Activated B cell treated with CpG ODN at 0.5 μM for 24 hours (primary cell): ENCODE measurements at places on chromosomes 4 and X. TPM values are rescaled to one million over a fixed set of nuclear protein-coding genes. Genes with fewer than 3 reads are reported as not detected.

CENPVL3 gene
- total RNA-seq: not detected in 2 replicates

STAP1 gene
- total RNA-seq: 46.4 and 50.3 TPM in 2 replicates

DUSP21 gene
- not detected in 2 replicates for total RNA-seq

ARHGAP10 gene
- total RNA-seq: 0.42 and 0.60 TPM in 2 replicates

GRCh38 chr4:117134386-117134785 lies 49.0 kb upstream of the TRAM1L1 start:
- H3K27ac ChIP-seq: no peak overlapping the region
- no peaks in the 10 kb centered on the region for H3K27me3 ChIP-seq
- H3K4me3 ChIP-seq: no peak overlapping the region
- H3K36me3 ChIP-seq: no peaks in the 10 kb centered on the region
- DNase-seq: no peak

- no peak overlapping the region for H3K27ac ChIP-seq
- H3K4me3 ChIP-seq: no peak overlapping the region
- no peaks in the 10 kb centered on the region for H3K27me3 ChIP-seq
- no peaks in the 10 kb centered on the region for H3K36me3 ChIP-seq
These were observed 97.6 kb upstream of the C1GALT1C1 start for GRCh38 chrX:120727452-120727851.

GRCh38 chrX:136480383-136480782 lies 7.4 kb upstream of the BRS3 start:
- H3K36me3 ChIP-seq: no peaks in the 10 kb centered on the region
- DNase-seq: no peak
- no peaks in the 10 kb centered on the region for H3K4me1 ChIP-seq
- H3K27me3 ChIP-seq: peaks cover 8% of the 10 kb centered on the region

DNA sequence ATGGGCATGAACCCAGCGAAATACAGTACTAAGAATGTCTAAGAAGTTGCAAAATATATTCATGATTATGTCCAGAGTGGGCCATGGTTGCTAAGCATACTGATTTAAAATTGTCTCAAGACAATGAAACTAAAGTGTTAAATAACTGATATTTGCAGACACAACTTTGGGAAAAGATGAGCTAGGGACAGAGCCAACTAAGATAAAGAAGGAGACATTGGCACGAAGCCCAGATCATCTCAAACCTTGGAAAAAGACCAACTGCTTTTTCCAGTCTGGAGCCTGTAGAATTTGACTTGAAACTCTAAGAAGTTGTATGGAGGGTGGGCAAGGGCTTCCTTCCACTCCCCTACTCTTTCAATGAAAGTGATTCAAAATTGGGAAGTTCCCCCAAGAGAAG lies 108.5 kb upstream of the GLRA2 start:
- no peaks in the 10 kb centered on the region for H3K36me3 ChIP-seq
- DNase-seq: no peak
- no peaks in the 10 kb centered on the region for H3K27me3 ChIP-seq
- H3K4me3 ChIP-seq: no peak overlapping the region

GRCh38 chr4:82201805-82202641 lies 171.8 kb downstream of the HNRNPD start:
- no peak for DNase-seq
- H3K36me3 ChIP-seq: no peaks in the 10 kb centered on the region
- H3K4me3 ChIP-seq: no peak overlapping the region
- H3K27ac ChIP-seq: no peak overlapping the region
